ENCODE measurements at places on chromosomes 3 and 15.
A peak's percentile ranks its signal among the peaks of the same experiment; 100 is the strongest.

DNA sequence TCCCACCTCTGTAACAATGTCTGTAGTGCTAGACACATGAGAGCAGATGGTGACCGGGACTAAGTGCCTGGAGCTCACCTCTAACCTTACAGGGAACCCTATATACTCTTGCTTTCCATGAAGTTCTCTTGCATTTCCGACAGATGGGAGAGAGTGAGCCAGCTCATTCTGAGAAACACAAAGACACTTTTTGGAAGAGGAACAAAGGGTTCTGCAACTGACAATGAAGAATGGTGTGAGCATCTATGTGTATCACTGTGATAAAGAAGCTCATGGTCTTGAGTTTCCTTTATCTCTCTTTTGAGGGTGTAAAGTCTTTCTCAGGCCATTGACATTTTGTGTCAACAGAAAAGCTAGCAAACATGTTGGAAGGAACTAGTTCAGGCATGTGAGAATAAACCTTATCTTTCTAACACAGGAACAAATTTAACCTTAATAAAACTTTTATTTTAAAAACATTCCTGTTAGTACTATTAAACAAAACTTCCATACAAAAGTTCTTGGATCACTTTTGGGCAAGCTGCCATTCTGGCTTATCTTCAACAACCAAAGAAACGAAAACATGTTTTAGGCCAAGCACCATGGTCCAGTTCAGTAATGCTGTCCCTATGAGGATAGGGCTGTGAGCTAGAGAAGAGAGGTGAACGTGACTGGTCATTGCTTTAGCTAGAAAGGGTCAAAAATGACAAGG is 142.7 kb downstream of the THRB start:
- no peak for DNase-seq

GRCh38 chr3:133525435-133525834 is 48.1 kb upstream of the CDV3 start:
- no peak for DNase-seq

- DNase-seq, result no peak
These were observed 156.2 kb downstream of the MEGF11 start for GRCh38 chr15:66097151-66098021.

DNA sequence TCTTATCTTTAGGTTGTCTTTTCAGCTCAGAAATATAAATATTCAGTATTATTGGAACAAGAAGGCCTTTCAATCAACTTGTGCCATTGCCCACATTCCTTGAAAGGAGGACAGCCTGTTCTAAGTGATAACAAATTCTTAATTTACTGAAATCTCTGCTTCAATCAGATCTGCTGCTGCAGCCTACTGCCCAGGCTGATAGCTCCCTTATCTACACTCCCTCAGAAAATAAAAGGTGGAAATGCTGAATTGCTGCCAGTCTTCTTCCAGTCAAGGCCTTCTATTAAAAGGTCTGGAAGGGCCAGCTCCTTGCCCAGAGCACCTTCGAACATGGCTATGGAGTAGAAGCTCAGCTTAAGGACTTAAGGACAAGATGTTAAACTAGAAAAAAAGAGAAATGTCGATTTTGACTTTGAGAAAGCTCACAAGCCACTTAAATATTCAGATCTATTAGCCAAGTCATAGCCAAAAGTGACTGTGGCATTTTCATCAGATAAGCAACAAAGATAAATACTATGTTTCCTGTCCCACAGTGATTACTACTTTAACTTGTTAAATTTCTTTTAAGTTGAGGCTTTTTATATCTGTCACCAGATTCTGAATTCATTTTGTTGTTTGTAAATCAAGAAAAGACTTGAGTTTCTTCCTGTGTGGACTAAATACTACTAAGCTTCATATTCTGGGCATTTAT is 480.5 kb upstream of the CBLB start:
- DNase-seq, result no peak

DNA sequence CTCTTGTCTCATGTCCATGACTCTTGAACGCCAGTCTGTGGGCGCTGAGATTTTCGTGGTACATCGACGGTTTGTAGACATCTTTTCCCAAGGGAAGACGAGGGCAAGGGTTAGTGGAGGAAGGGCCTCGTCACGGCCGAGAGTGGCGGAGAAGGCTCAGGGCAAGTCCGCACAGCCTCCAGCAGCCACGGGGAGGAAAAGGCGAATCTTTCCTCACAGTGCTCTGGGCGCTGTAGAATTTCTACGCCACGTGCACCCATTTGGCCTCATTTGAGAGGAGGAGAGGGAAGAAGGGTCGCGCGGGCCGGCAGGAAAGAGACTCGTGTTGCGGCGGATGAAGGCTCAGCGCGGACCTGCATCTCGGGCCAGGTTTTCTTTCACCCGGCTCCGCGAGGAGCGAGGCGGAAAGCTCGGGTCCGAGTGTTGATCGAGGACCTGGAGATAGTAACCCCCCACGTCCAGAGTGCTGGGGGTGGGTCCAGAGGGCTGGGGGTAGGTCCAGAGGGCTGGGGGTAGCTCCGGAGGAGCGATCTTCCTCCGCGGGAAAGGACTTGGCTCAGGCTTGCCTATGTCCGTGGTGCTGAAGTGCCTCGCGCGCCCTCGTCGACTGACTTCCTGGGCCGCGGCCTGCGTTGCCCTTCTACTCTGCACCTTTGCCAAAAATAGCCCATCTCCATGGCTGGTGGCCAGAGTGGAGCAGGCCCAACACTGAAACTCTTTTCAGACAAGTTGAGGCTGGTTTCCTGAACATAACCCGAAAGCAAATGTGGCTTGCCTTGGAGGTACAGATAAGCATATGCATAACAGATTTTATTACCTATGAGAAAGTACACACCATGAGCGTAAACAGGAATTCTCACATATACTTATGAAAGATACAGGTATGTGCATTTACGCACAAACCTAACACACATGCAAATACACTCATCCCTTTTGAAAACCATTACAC is 1.1 kb downstream of the SLC35G2 start:
- peak; percentile 62 for DNase-seq

DNA sequence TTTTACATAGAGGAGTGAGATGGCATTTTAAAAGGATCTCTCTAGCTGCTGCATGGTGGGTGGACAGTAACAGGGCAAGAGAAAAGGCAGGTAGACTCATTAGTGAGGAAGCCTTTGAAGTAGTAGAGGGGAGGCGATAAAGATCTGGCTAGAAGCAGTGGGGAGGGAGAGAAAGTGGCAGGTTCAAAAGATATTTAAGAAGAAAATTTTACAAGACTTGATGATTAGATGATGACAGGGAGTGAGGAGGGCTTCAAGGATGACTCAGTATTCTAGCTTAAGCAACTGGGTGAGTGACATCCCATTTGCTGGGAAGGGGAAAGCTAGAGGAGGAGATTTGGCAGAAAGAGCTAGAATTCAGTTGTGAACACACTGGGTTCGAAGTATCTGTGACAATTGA is 3.8 kb upstream of the BRPF1 start:
- no peak for DNase-seq

DNA sequence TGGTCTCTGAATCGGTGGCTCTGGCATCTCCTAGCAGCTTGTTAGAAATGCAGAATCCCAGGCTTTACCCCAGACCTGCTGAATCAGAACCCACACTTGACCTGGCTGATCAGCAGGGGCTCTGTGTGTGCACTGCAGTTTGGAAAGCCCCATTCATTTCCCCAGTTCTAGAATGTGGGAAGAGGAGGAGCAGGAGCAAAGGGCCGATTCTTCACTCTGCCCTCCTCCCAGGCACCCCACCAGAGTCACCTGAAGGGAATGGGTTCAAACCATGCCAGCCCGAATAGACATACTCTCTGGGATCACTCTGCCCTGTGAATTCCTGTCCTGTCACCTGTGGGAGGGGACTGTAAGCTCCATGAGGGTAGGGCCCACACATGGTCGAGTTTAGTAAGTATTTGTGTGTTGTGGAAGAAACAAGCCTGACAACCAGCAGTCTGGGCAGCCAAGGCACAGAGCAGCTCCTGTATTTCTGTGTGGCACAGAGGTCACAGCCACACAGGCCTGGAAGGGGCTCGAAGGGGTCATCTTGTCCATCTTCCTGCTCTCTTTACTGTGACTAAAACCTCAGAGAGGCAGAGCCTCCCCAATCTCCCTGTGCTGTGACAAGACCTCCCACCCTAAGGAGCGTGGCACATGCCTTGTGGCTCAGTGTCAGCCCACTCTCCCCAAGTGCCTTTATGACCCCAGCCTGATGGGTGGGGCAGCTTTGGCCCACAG is 29.0 kb upstream of the HHATL start:
- DNase-seq, result no peak

GRCh38 chr15:82159922-82160321 is 102.6 kb downstream of the EFL1 start:
- DNase-seq, result peak; percentile 100

- DNase-seq, result no peak
These were observed 139.3 kb upstream of the PRR20G start for GRCh38 chr3:127427156-127427555.

DNA sequence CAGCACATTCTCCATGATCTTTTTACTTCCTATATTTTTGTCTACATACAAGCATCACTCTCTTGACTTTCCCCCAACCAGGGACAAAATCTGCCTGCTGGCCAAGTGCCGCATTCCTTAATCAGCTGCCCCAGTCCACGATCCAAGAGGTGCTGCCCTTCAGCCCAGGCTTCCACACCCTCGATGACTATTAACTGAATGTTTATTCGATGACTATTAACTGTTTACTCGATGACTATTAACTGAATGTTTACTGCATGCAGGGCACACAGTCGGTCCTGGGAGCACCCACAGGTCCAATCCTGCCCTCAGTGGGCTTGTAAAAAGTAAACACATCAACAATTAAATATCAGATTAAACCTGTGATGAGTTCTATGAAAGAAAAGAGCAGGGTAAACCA is 256.9 kb downstream of the ARRDC4 start:
- DNase-seq, result peak; percentile 3

DNA sequence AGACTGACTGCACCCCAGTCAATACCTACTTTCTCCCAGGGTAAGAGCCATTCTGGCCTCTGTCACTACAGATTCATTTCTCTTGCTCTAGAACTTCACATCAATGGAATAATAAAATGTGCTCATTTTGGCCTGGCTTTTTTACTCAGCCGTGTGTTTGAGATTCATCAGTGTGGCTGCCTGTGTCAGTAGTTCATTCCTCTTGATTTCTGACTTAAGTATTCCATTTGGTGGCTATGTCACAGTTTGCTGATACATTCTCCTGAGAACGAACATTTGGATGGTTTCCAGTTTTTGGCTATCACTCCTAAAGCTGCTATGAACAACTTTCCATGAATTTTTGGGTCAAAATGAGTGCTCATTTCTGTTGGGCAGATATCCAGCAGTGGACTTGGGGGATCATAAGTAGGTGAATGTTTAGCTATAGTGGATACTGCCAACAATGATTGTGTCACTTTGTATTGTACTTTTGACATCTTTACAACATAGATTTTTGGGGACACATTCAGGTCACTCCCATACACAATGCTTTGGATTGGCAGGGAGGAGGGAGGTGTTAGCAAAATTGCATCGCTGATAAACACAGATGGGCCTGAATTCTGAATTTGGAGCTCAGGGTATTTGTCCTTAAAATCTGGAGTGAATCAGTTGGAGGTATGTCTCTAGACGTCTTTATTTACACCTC is 19.8 kb upstream of the FAM107A start:
- DNase-seq, result no peak

DNA sequence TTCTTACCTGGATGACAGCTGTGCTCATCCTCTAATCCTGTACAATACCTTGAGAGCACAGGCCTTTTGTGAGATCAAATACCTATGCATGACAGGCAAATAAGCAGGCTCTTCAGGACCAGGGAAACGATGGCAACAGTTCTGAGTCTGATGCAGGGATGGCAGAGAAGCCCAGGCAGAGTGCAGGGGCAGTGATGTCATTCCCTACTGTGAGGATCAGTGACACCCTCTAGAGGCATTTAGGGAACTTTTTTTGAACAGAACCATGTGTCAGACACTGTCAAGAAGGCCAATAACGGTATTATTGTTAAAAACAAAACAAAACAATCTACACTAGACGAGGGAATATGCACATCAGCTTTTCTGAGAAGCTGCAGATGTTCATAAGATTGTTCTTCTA is 314.8 kb upstream of the CTDSPL start:
- DNase-seq, result peak; percentile 41

DNA sequence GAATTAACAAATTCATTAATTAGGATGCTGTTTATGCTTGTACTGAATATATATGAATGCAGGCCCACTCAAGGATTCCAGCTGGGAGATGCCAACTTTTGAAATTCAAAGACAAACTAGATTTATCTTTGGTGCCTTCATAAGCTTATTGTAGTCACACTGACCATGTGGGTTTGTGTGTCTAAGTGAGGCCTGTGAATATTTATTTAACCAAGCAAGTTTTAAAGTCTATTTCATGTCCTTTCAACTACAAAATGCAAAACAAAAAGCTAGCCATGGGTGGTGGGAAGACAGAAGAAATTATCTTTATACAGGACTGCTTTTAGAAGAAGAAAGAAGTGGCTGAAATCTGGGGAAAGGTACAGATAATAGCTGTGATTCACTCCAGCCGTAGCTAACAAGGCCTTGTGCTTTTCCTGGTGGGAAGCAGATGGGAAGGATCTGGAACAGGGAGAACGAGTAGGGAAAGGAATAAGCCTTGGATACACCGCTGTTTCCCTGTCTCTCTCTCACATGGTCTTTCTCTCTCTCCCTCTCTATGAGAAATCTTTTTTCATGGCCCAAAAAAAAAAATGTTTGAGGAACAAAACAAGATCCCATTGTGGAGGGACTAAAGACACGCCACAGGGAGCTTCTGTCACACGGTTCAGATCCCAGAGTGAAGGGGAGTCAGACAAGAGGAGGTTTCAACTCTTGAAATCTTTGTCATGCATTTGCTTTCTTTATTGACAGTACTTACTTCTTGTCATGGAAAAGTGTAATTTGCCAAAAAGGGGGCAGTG is 225.5 kb downstream of the RORA start:
- DNase-seq, result no peak

Measured in EL (cell line).